ENCODE measurements at places on chromosomes 12 and 14.
A peak's percentile ranks its signal among the peaks of the same experiment; 100 is the strongest.

DNA sequence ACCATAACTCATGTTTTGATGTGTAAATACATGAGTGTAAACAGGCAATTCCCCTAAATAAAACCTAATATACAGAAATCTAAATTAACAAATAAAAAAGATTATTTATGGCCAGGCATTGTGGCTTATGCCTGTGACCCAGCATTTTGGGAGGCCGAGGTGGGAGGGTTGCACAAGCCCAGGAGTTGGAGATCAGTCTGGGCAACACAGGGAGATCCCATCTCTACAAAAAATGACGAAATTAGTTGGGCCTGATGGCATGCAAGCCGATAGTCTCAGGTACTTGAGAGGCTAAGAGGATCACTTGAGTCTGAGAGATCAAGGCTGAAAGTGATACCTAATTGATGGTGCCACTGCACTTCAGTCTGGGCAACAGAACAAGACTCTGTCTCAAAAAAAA is 48.7 kb downstream of the BCAT1 start:
- H3K4me3 ChIP-seq: no peak overlapping the region
- no peak for DNase-seq
- no peaks in the 10 kb centered on the region for H3K36me3 ChIP-seq
- no peaks in the 10 kb centered on the region for H3K4me1 ChIP-seq
- H3K27me3 ChIP-seq: peaks cover 8% of the 10 kb centered on the region

DNA sequence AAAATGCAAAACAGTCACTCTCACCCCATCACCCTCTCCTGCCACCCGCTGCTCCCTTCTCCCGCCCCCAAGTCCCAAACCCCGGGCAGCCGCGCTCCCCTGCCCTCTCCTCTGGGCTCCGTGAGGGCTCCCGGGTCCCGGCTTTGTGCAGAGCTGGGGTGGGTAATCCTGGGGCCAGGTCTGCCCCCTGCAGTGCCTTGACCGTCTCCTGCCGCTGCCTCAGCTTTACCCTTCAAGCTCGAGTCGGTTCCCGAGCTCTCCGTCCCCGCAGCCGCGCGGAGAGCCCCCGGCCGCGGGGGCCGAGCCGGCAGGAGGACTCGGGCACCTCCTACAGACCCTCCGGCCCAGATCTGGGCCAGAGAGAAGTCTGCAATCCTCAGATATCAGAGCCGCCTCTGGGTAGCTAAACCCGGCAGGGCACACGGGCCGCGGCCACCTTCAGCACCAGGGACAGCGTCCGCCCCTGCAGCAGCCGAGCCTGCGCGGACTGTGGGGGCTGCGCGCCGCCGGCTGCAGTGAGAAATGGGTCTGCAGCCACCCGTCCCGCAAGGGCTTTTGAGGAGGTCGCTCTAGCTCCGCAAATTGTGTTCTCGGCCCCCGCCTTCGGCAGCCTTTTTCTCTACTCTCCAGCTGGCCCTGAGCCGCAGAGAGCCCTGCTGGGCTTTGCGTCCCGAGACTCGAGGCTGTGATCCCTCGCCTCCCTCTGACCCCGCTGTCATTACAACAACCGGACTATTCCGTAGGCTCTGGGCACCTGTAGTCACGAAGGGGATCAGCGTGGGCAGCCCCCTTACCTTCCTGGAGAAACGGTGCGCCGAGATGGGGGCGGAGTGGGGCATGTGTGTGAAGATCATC is 1.2 kb downstream of the PRMT8 start:
- peak; percentile 15 for DNase-seq
- H3K4me1 ChIP-seq: no peaks in the 10 kb centered on the region
- no peaks in the 10 kb centered on the region for H3K36me3 ChIP-seq
- H3K4me3 ChIP-seq: no peak overlapping the region
- H3K27ac ChIP-seq: no peak overlapping the region

- no peaks in the 10 kb centered on the region for H3K4me1 ChIP-seq
- peak overlapping the region; percentile 89 for H3K27ac ChIP-seq
- H3K4me3 ChIP-seq: peak overlapping the region; percentile 69
- no peak for DNase-seq
- H3K36me3 ChIP-seq: no peaks in the 10 kb centered on the region
- H3K27me3 ChIP-seq: no peaks in the 10 kb centered on the region
Observed at GRCh38 chr12:40225337-40225983, 663 bp downstream of the LRRK2 start.

- no peaks in the 10 kb centered on the region for H3K36me3 ChIP-seq
- H3K27ac ChIP-seq: no peak overlapping the region
- no peaks in the 10 kb centered on the region for H3K27me3 ChIP-seq
- no peak overlapping the region for H3K4me3 ChIP-seq
Observed at GRCh38 chr14:86072116-86072894, 542.4 kb downstream of the FLRT2 start.
